Activated CD4-positive, CD25-positive, alpha-beta regulatory T cell (primary cell): ENCODE measurements at places on chromosomes 11 and 22.
A peak's percentile ranks its signal among the peaks of the same experiment; 100 is the strongest.

DNA sequence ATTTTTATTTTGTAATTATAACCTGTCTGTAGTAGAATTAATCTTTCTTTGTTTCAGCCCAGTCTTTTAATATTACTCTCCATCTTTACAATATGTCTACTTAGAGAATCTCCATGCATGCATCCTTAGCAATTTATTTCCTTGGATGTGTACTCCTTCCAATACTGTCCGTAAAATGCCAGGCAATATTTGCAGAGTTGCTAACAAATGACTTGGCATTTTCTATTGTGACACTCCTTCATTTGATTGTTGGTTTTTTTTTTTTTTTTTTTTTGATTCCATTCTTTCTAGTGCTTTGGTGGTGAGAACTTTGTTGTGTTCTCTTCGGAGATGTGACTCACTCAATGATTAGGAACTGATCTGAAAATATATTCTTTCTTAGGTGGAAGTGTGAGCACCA lies 220.3 kb downstream of the CNTN5 start:
- no peak for DNase-seq

- DNase-seq: peak; percentile 73
These were observed 16.0 kb downstream of the TRPM5 start for GRCh38 chr11:2428322-2428795.

DNA sequence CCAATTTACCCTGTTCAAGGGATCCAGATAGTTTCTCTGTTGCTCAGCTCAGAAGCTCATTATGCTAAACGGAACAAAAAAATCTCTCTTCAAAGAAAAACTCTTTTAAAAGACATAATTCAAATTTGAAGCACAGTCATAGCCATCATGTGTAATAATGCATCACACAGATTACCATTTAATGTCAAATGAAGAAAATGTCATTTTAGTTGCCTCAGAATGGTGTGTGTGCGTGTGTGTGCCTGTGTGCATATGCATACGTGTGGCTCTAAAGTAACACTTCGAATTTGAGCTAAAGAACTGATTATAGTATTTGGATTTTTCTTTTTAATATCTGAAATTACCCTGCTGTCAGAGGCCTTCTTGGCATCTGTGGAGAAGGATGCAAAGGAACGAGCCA lies 9.9 kb downstream of the TTC12 start:
- DNase-seq: no peak

DNA sequence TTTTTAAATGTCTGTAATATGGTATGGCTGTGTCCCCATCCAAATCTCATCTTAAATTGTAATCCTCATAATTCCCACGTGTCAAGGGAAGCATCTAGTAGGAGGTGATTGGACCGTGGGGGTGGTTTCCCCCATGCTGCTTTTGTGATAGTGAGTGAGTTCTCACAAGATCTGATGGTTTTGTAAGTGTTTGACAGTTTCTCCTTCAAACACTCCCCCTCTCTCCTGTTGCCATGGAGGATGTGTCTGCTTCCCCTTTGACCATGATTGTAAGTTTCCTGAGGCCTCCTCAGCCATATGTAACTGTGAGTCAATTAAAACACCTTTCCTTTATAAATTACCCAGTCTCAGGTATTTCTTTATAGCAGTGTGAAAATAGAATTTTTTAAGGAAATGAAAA lies 31.1 kb upstream of the CD44 start:
- no peak for DNase-seq

GRCh38 chr11:47327949-47328348 lies 24.6 kb downstream of the MYBPC3 start:
- no peak for DNase-seq

- DNase-seq: peak; percentile 14
These were observed 16.4 kb upstream of the SCGB1A1 start for GRCh38 chr11:62402226-62402959.

- no peak for DNase-seq
These were observed 130.8 kb downstream of the ARL14EP start for GRCh38 chr11:30453705-30454104.

DNA sequence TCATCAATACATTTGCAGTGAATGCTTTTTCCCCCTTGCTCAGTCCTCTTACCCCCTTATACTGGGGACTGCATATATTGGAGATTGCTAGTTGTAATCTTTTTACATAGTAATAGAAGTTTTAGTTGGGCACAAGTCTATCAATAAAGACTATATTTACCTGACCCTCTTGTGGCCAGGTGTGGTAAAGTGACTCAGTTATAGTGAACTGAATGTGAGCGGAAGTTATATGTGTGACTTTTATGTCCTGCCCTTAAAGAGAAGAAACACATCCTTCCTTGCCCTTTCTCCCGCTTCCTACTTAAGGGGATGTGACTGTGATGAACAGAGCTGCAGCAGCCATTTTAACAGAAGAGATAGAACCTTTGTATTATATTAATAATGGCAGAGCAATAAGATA lies 362.0 kb downstream of the METTL15 start:
- DNase-seq: no peak

DNA sequence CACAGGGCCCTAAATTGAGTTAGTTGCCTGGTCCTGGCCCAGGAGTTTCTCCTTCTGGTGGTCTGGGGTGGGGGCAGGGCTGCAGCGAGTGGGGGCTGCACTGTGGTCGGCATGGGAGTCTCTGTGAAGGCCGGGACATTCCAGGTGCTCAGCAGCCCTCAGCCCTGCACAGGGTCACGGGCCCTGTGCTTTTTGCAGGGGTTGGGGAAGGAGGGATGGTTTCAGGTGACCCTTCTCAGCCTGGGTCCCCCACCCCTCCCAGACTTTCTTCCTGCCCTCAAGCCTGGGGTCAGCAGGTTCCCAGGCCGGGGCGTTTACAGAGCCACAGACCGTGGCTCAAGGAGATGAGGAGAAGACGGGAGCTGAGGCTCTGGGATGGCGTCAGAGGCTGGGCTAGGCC lies 7.8 kb downstream of the EMID1 start:
- no peak for DNase-seq

- DNase-seq: no peak
These were observed 5.6 kb upstream of the KIAA0930 start for GRCh38 chr22:45246060-45246985.
